Right renal cortex interstitium (tissue), 3 donors: ENCODE measurements at places on chromosomes 12 and 14. TPM values are rescaled to one million over a fixed set of nuclear protein-coding genes. Genes with fewer than 3 reads are reported as not detected.

GRCh38 chr14:20848955-20849570 lies 42.1 kb upstream of the RNASE3 start:
- DNase-seq = no peak

The TECPR2 gene
- 19.0 TPM for polyA plus RNA-seq

DNA sequence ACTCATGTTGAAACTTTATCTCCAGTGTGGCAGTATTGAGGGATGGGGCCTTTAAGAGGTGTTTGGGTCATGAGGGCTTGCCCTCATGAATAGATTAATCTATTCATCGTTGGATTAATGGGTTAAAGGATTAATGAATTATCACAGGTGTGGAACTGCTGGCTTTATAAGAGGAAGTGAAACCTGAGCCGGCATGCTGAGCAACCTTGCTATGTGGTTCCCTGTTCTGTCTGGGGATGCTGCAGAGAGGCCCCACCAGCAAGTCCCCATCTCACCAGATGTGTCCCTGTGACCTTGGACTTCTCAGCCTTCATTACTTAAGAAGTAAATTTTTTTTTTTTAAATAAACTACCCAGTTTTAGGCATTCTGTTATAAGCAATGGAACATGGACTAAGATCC lies 109.6 kb downstream of the DYRK2 start:
- no peak for DNase-seq

- no peak for DNase-seq
Measured at GRCh38 chr14:63164108-63164683, 40.0 kb upstream of the RHOJ start.

The SMOC1 gene
- polyA plus RNA-seq = 2.0 TPM

GRCh38 chr14:46717211-46717610 lies 65.6 kb upstream of the RPL10L start:
- no peak for DNase-seq

The IGFBP6 gene
- 12.4 TPM for polyA plus RNA-seq

GRCh38 chr14:85867450-85867849 lies 337.5 kb downstream of the FLRT2 start:
- no peak for DNase-seq
